ENCODE measurements at places on chromosomes 5 and 9.

GRCh38 chr5:126851501-126852011, 74.6 kb downstream of the LMNB1 start:
- no peak for DNase-seq

- peak; percentile 60 for DNase-seq
Observed at GRCh38 chr9:127503947-127504886, 52.9 kb downstream of the LRSAM1 start.

DNA sequence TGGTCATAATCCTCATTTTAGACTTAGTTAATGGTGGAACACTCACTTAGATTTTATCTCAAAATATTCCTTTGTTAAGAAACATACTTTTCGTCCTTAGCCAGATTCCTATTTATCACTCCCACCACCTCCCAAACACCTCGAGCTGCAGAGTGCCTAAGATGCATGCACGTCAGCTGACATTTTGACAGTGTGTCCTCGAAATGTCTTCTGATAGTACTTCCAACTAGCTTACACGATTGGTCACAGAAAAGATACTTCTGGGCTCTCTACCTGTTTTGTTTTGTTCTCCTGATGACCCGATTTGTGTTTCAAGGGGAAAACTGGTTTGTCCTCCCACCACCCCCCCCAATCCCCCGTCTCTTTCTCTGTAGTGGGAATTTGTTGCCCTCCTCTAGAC, 230.1 kb downstream of the MAST4 start:
- DNase-seq: no peak

- no peak for DNase-seq
Observed at GRCh38 chr9:22395687-22396141, 50.9 kb upstream of the DMRTA1 start.
